ENCODE measurements at places on chromosomes 6 and 20. TPM values are rescaled to one million over a fixed set of nuclear protein-coding genes. Genes with fewer than 3 reads are reported as not detected.

The CPXM1 gene
- 0.22 TPM for total RNA-seq

The RAB5IF gene
- 77.0 TPM for total RNA-seq

The HLA-G gene
- total RNA-seq, result not detected

The RCAN2 gene
- not detected for total RNA-seq

The HLA-DQB1 gene
- total RNA-seq, result not detected

The NRSN1 gene
- not detected for total RNA-seq

The OR2H2 gene
- total RNA-seq, result not detected

The ELOVL2 gene
- total RNA-seq, result not detected

The GGTLC1 gene
- not detected for total RNA-seq

The TBPL1 gene
- 34.3 TPM for total RNA-seq

The PEX6 gene
- 19.2 TPM for total RNA-seq

The RIPPLY2 gene
- 0.40 TPM for total RNA-seq

The OTOR gene
- total RNA-seq, result not detected

The GABBR1 gene
- total RNA-seq, result 4.0 TPM

The HBS1L gene
- total RNA-seq, result 74.8 TPM

The EPPIN gene
- not detected for total RNA-seq

The GPX6 gene
- total RNA-seq, result not detected

The SERAC1 gene
- total RNA-seq, result 7.8 TPM

The SEMG2 gene
- total RNA-seq, result not detected

The HLA-DRA gene
- total RNA-seq, result not detected

The PBOV1 gene
- total RNA-seq, result not detected

The TNFRSF6B gene
- total RNA-seq, result 3.2 TPM

The BACH2 gene
- 2.8 TPM for total RNA-seq

The GPSM3 gene
- 6.2 TPM for total RNA-seq

The GLYATL3 gene
- total RNA-seq, result not detected

The TREML1 gene
- total RNA-seq, result not detected

The ABHD16B gene
- not detected for total RNA-seq

The DOK5 gene
- 0.20 TPM for total RNA-seq

The PRDM1 gene
- 1.3 TPM for total RNA-seq

The NPEPL1 gene
- total RNA-seq, result 17.9 TPM

The VIP gene
- total RNA-seq, result 0.65 TPM

The SYNJ2 gene
- total RNA-seq, result 22.0 TPM

The TCF15 gene
- total RNA-seq, result 0.87 TPM

The RSPH9 gene
- 0.22 TPM for total RNA-seq

The KIZ gene
- total RNA-seq, result 4.0 TPM

The TM9SF4 gene
- total RNA-seq, result 25.2 TPM

The OR2B6 gene
- total RNA-seq, result not detected

The MAP3K7 gene
- total RNA-seq, result 16.8 TPM

The TFAP2D gene
- total RNA-seq, result not detected

The MYBL2 gene
- total RNA-seq, result 2.2 TPM

The C6orf15 gene
- not detected for total RNA-seq

The MAPK13 gene
- total RNA-seq, result 3.2 TPM

The SLC26A8 gene
- total RNA-seq, result not detected

The KCNQ5 gene
- not detected for total RNA-seq

The HAO1 gene
- not detected for total RNA-seq

The GNMT gene
- under 0.01 TPM for total RNA-seq

The SIM1 gene
- total RNA-seq, result not detected

The BMP6 gene
- total RNA-seq, result 90.2 TPM

The LRRN4 gene
- total RNA-seq, result not detected

The RWDD2A gene
- total RNA-seq, result 1.8 TPM

The CRISP3 gene
- not detected for total RNA-seq

The RAMACL gene
- 1.3 TPM for total RNA-seq

The FAM162B gene
- 5.2 TPM for total RNA-seq
